ENCODE measurements at places on chromosomes 4 and X. TPM values are rescaled to one million over a fixed set of nuclear protein-coding genes. Genes with fewer than 3 reads are reported as not detected.

DNA sequence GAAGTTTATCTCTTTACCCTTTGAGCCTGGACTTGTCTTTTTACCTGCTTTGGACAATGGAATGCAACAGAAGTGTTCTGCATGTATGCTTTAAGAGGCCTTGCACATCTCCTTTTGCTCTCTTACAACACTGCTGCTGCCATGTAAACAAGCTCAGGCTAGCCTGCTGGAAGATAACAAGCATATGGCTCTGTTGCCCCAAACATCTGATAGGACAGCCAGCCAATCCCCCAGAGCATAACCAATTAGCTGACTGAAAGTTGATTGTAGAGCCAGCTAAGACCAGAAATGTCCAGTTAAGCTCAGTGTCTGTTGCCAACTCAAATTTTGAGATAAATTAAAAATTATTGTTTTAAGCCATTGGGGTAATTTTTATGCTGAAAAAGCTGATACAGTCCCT lies 510.6 kb upstream of the CNKSR2 start:
- no peaks in the 10 kb centered on the region for H3K36me3 ChIP-seq
- no peak for DNase-seq
- no peaks in the 10 kb centered on the region for H3K4me1 ChIP-seq

GRCh38 chrX:41036668-41037326 lies 48.4 kb upstream of the USP9X start:
- H3K27me3 ChIP-seq = no peaks in the 10 kb centered on the region
- no peaks in the 10 kb centered on the region for H3K36me3 ChIP-seq
- no peaks in the 10 kb centered on the region for H3K4me1 ChIP-seq
- no peak overlapping the region for H3K27ac ChIP-seq

- no peak overlapping the region for H3K27ac ChIP-seq
- H3K4me3 ChIP-seq = no peak overlapping the region
- no peaks in the 10 kb centered on the region for H3K36me3 ChIP-seq
- H3K4me1 ChIP-seq = no peaks in the 10 kb centered on the region
- H3K27me3 ChIP-seq = peaks cover 1% of the 10 kb centered on the region
Observed at GRCh38 chrX:3184176-3184930, 143.1 kb downstream of the ARSF start.

DNA sequence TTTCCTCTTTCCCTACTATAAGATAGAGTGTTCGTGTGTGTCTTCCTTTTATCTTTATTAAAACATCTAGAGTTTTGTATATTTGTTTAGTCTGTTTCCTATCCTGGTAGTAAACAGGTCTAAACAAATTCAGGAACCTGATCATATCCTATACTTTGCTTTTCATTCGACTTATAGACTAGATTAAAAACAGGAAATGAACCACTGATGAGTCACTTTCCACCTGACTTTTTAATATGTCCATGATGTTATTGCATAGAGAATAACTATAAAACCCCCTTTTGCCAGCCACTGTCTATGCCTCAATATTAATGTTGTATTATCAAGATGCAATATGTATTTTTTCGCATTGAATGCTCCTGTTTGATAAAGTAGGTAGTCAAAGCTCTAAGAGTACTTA lies 1794.0 kb downstream of the STIM2 start:
- peaks cover 3% of the 10 kb centered on the region for H3K27me3 ChIP-seq
- no peaks in the 10 kb centered on the region for H3K4me1 ChIP-seq
- H3K36me3 ChIP-seq = no peaks in the 10 kb centered on the region
- H3K4me3 ChIP-seq = no peak overlapping the region
- no peak overlapping the region for H3K27ac ChIP-seq

DNA sequence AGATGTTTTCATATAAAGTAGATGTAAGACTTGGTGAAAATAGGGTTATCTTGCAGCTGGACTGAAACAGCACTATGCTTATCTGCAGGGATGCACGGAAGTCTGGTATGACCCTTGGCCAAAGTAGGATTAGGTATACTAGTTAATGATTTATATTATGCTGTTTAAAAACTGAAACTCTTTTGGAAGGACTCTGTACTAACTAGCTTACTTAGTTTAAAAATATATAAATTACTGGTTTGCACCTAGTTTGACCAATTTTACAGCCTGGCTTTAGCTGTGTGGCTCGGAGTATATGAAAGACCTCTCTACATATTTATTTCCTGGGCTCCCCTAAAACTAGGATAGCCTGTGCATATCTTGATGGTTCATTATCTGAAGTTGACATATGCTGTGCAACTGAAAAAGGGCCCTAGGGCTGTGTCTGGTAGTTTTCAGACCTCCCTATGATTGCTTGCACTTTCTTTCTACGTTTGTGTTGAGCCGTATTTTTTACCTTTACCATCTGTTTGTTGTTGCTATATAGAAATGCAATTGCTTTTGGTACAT lies 89.2 kb downstream of the TMEM144 start:
- H3K36me3 ChIP-seq = no peaks in the 10 kb centered on the region
- DNase-seq = no peak
- no peak overlapping the region for H3K4me3 ChIP-seq
- H3K4me1 ChIP-seq = no peaks in the 10 kb centered on the region
- H3K27me3 ChIP-seq = peaks cover 5% of the 10 kb centered on the region

- no peak overlapping the region for H3K4me3 ChIP-seq
- H3K27me3 ChIP-seq = no peaks in the 10 kb centered on the region
- no peak for DNase-seq
- H3K27ac ChIP-seq = no peak overlapping the region
- peaks cover 2% of the 10 kb centered on the region for H3K36me3 ChIP-seq
- no peaks in the 10 kb centered on the region for H3K4me1 ChIP-seq
Observed at GRCh38 chrX:121571333-121571732, 523.9 kb downstream of the GLUD2 start.

- no peak for DNase-seq
- H3K27ac ChIP-seq = no peak overlapping the region
- peaks cover 31% of the 10 kb centered on the region for H3K4me1 ChIP-seq
- H3K27me3 ChIP-seq = no peaks in the 10 kb centered on the region
- H3K36me3 ChIP-seq = peaks cover 16% of the 10 kb centered on the region
Observed at GRCh38 chr4:94540476-94540875, 88.7 kb downstream of the PDLIM5 start.

Gene ZGRF1
- 15.6 TPM for total RNA-seq

DNA sequence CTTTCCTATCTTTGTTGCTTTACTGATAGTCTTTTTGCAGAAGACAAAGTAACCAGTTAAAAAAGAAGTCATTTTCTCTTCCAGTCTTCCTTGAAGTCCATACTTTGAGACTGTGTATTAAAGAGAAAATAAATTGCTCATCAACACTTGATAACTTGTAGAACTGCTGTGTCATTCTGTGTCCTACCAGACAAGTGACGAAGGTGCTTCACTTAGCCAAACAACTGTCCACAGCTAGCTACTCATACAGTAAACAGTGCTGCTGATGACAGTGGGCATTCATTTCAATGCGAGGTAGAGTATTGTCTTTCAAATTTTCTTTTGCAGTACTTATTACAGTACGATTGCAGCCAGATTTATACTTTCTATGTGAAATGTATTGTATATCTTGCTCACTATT lies 11.5 kb downstream of the COL25A1 start:
- no peak overlapping the region for H3K27ac ChIP-seq
- no peaks in the 10 kb centered on the region for H3K36me3 ChIP-seq
- H3K27me3 ChIP-seq = peaks cover 1% of the 10 kb centered on the region
- no peak for DNase-seq
- H3K4me3 ChIP-seq = no peak overlapping the region

DNA sequence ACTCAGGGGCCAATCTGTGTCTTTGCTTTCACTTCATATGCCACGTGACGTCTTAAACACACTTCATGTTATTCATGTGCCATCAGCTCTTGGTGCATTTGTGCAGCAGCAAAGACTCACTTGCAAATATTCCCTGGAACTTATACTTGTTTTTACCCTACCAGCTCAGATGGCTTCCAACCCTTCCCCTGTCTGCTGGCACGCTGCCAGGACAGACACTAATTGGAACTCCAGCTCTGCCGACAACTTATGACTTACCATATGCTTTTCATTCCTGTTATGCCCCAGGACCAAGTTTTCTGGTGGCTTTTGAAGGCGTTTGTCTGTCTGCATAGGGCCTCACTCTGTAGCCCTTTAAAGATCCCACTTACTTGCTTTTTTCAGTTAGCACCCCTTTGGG lies 261.7 kb upstream of the GNPDA2 start:
- no peaks in the 10 kb centered on the region for H3K36me3 ChIP-seq
- no peak overlapping the region for H3K27ac ChIP-seq
- H3K4me3 ChIP-seq = no peak overlapping the region
- no peaks in the 10 kb centered on the region for H3K4me1 ChIP-seq

- H3K4me1 ChIP-seq = no peaks in the 10 kb centered on the region
- no peak overlapping the region for H3K27ac ChIP-seq
- H3K27me3 ChIP-seq = peaks cover 2% of the 10 kb centered on the region
- H3K36me3 ChIP-seq = no peaks in the 10 kb centered on the region
- no peak for DNase-seq
Observed at GRCh38 chr4:9988363-9988749, 32.9 kb downstream of the SLC2A9 start.

- no peaks in the 10 kb centered on the region for H3K36me3 ChIP-seq
- H3K4me3 ChIP-seq = no peak overlapping the region
- no peak overlapping the region for H3K27ac ChIP-seq
- peaks cover 3% of the 10 kb centered on the region for H3K27me3 ChIP-seq
Observed at GRCh38 chr4:140271553-140271952, 101.9 kb upstream of the SCOC start.

Measured in endothelial cell (in vitro differentiated cells).